ENCODE measurements at places on chromosomes 16 and 17.

- DNase-seq: no peak
Measured at GRCh38 chr17:69069226-69069750, 8.6 kb upstream of the ABCA9 start.

- peak; percentile 14 for DNase-seq
Measured at GRCh38 chr17:42618442-42619150, 9.1 kb downstream of the TUBG1 start.

GRCh38 chr17:77433385-77434135 lies 292.8 kb downstream of the SEC14L1 start:
- DNase-seq: peak; percentile 73

- DNase-seq: peak; percentile 76
Measured at GRCh38 chr17:73192206-73192893, 505 bp upstream of the COG1 start.

DNA sequence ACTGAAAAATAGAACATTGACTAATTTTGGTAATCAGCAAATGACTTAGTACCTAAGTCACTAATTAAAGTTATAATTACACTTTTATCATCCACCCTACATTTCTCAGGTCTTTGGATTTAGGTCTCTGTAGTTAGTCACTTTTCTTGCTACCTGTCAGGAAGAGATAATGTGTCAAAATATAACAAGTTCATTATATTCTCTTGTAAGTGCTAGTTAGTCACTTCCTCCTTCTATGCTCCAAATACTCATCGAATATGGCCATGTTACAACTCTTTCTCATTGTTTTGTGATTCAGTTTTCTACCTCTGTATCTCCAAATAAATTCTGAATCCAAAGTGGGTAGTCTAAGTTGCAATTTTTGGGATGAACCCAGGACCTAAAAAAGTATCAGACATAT lies 163.5 kb upstream of the KIF2B start:
- DNase-seq: no peak

DNA sequence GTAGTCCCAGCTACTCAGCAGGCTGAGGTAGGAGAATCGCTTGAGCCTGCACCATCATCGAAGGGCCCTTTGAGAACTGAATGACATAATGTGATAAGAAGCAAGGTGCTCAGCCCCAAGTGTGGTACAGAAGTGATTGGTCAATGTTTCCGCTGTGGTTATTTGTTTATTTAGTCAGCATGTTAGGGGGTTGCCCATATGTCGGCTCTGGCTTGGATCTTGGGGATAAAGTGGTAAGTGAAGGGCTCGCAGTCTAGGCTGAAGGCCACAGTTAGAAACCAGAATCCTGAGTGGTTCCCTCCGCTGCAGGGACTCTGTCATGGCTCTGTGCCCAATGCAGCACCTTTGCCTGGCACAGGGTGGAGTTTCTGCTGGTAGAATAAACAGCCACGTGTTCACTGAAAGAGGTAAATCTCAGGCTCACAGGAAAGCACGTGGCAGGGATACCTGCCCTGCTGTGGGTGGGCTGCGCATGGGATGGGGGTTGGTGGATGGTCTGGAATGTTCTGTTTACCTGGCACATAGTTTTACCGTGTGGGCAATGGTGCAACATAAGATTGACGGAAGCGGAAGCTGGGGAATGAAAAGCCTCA lies 35.4 kb downstream of the SYT17 start:
- DNase-seq: no peak

GRCh38 chr16:30434852-30435251 lies 5.0 kb upstream of the DCTPP1 start:
- no peak for DNase-seq

GRCh38 chr17:2070241-2071023 lies 15.5 kb downstream of the HIC1 start:
- DNase-seq: no peak

DNA sequence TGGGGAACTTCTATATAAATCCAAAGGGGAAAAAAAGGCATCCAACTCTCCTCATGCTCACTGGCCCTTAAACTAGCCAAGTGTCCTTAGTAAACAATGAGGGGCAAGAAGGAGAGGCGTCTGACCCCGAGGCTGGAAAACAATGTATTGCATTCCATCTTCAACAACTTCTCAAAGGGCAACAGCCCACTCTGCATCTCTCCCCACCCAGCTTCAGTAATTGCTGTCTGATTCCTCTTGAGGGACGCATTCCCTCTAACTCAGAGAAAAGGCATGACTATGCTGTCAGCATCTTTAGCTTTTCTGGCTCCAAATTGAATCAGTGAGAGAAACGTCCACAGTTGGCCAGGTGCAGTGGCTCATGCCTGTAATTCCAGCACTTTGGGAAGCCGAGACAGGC lies 145.8 kb downstream of the SLC39A11 start:
- DNase-seq: no peak

DNA sequence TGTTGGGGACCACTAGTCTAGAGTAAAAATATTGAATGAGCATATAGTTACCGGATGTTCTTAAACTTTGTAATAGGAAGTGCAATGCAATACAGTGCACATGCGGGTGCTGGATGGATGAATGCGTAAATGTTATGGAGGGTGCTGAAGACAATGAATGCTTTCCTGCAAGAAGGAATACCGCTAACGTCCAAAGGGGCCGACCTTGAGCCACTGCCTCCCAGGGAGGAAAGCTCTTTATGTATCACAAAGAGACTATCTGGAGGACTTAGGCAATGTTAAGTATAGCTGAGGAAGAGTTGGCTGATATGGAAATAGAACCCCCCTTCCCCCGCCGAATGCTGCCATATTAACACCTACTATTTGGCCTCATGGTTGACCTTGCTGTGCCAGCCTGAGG lies 27.5 kb upstream of the SHCBP1 start:
- no peak for DNase-seq

DNA sequence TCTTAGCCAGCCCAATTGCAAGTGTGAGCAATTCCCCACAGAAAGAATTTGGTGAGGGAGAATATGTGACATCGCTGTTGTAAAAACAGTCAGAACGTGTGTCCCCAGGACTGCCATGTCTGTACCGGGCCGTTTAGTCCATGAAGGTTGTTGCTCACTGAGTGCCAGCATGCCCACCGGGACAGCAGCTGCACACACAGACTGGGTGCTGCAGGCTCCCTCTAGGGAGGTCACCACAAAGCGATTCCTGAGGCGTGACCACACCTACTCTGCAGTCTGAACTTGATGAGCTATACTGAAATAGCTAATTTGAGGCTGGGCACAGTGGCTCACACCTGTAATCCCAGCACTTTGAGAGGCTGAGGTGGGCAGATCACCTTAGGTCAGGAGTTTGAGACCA lies 44.1 kb upstream of the ADORA2B start:
- DNase-seq: no peak

DNA sequence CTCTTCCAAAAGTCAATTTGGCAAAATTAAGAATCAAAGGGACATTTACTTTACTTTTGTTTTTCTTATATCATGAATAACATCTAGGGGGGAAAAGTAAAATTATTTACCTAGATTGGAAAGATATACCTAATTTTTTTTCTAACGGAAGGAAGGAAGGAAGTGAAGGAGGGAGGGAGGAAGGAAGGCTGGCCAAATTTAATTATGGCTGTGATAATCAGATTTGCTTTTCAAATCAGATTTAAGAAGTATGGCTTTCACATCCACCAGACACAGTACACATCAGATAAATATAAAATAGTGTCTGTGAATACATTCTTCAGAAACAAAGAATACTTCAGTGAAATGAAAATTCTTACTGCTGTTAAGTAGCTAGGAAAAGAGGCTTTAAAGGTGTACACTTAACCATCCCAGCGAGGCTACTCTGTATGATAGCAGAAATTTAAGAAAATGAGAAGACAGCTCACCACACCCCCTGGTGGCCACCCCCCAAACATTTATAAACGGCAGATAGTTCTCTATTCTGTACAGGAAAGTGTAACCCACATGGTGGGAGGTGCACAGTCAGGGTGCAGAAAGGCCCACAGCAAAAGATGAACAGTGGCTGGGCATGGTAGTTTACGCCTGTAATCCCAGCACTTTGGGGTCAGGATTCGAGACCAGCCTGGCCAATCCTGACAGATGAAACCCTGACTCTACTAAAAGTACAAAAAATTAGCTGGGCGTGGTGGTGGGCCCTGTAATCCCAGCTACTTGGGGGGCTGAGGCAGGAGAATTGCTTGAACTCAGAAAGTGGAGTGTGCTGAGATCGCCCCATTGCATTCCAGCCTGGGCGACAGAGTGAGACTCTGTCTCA lies 150.8 kb downstream of the SSH2 start:
- DNase-seq: peak; percentile 48

- peak; percentile 77 for DNase-seq
Measured at GRCh38 chr17:29918922-29919856, 10.8 kb downstream of the SSH2 start.

DNA sequence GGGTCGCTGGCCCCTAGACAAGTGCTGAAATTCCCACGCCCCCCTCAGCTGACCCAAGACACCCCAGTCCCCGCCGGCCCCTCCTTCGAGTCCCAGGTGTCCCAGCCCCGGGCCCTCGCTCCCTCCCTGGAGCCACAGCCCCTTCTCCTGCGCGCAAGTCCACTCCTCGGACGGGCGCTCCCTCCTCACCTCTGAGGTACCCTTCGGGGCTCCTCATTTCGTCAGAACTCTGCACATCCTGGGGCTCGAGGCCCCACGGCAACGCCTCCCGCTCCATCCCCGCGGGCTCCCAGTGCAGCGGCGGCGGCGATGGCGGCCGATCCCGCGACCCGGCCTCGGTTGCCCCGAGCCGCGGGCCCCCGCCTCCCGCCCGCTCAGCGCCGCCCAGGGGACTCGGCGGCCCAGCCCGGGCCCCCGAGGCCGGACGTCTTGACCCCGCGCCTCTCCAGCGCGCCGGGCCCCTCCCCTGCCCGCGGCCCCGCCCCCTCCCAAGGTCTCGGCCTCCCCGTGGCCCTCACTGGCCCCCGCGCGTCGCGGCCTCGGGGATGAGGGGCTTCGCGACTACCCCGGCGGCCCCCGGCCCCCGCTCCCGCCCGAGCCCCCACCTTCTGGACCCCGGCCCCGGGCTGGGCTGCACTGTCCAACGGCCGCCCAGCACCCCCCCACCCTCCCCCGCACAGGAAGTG lies at the start of gene ZNF768:
TSS of gene ZNF768 (minus strand) at position 430 of the 686 bp plus-strand sequence. CDS start at position 277, 153 bp downstream.
- DNase-seq: peak; percentile 17

- no peak for DNase-seq
Measured at GRCh38 chr17:78459696-78460095, 81.2 kb downstream of the PGS1 start.

- DNase-seq: no peak
Measured at GRCh38 chr17:77256710-77257109, 115.9 kb downstream of the SEC14L1 start.

DNA sequence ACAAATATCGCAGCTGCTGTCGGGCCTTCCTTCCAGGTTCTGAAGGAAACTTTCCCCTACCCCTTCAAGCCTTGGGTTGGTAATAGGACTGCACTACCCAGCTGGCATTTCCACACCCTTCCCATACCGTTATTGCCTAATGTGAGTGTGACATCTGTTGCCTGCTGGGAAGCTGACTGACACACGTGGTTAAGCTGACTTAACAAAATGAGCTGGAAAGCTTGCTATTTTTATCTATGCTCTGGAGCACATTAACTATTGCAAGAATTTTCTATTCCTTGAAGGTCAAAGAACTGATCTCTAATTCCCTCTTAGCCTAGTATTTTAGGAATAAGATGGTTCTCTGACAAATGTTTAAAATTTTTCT lies 79.5 kb downstream of the PMP22 start:
- peak; percentile 81 for DNase-seq

GRCh38 chr16:66660422-66661209 lies 35.9 kb downstream of the CMTM4 start:
- peak; percentile 91 for DNase-seq

DNA sequence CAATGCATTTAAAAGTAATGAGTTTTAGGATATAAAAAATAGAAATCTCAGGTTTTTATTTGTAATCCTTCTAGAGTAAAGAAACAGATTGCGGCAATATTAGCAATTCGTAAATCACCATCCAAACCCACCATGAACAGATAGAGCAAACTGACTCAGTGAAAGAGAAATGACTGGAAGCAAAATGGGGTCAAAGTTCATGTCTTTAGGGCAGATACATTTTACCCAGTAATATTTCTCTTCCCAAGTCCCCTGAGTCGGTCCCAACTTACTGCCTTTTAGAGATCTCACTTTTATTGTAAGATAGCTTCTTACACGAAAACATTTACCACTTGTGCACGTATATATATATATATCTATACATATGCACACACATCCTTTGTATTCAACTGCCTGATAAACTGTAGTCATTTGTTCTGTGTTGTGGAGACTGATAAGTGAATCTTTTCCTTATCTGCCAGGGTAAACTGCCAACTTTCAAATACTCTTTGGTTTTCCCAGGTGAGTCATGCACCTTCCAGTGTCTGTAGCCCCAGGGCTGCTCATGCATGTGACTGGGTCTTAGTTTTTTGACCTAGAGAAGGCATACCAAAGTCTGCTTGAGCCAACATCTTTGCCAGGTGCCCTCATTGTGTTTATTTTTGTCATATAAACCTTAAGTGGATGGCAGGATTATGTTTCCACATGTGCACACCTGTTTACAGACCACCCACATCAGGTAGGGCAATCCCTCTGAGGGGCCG lies 7.8 kb upstream of the IRF8 start:
- peak; percentile 53 for DNase-seq

- DNase-seq: peak; percentile 77
Measured at GRCh38 chr17:69268543-69269014, 40.0 kb upstream of the ABCA10 start.

- peak; percentile 16 for DNase-seq
Measured at GRCh38 chr17:5571281-5571680, 13.0 kb downstream of the NLRP1 start.

DNA sequence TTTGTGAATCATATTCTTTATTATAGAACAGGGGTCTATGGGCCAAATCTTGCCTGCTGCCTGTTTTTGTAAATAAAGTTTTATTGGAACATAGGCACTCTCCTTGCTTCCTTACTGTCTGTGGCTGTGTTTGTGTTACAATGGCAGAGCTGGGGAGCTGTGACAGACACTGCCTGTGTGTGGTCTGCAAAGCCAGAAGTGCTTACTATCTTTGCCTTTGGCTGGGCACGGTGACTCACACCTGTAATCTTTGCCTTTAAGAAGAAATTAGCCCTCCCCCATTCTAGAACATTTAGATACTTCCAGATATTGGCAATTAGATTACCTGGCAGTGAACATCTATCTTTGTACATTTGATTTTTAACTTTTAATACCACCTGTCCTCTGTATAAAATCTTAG lies 308.3 kb downstream of the FOXL1 start:
- peak; percentile 18 for DNase-seq

- DNase-seq: peak; percentile 52
Measured at GRCh38 chr17:55301521-55302406, 37.0 kb downstream of the HLF start.

DNA sequence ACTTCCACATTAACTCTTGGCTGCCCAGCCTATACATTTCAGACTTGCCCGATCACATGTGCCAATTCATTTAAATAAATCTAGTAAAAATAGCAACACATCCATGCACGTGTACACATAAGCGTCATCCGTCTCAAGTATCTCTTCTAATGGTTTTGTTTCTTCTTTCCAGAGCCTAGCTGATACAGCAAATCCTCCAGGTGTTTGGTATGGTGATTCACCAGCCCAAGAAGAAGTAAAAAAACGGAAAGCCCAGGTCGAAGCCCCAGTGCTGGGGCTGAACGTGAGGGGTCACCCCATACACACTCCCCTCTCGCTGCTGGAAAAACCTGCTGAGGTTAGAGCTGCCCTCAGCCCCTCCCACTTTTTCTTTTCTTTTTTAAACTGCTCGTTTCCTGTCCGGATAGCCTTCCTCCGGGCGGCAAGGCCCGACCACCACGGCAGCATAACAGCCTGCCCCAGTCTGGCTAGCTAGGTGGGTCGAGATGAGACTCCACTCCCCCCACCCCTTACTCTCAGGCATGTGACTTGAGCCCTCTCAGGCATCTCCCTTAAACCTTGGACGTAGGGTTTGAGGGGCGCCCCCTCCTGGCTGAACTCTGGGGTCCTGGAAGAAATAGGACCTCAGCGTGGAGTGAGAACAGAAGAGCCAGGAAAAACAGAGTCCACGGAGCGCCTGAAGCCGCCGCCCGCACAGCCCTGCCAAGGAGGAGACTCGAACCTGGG lies 13.9 kb upstream of the OR1F1 start:
- no peak for DNase-seq
